ENCODE measurements at places on chromosomes 11 and 22.

GRCh38 chr11:72491001-72491400, 56.7 kb upstream of the CLPB start:
- no peak for DNase-seq

DNA sequence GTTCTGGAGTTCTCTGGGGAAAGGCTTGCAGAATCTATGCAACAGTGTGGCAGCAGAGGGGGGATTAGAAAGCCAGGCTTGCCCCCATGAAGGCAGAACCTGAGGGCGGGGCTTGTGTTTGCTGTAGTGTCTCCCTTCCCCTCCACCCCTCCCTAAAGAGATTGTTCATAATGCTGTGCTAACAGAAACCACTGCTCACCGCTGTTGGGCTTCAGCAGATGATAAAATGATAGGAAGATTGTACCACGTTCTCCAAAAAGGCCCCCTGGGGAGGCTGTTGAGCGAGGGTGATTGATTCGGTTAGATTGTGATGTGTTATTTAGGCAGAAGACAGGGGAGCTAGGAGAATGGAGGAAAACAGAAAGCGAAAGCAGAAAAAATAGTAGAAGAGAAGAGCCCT, 215.2 kb upstream of the NCAM1 start:
- DNase-seq, result no peak

- no peak for DNase-seq
Measured at GRCh38 chr11:60874421-60875365, 7.4 kb downstream of the ZP1 start.

DNA sequence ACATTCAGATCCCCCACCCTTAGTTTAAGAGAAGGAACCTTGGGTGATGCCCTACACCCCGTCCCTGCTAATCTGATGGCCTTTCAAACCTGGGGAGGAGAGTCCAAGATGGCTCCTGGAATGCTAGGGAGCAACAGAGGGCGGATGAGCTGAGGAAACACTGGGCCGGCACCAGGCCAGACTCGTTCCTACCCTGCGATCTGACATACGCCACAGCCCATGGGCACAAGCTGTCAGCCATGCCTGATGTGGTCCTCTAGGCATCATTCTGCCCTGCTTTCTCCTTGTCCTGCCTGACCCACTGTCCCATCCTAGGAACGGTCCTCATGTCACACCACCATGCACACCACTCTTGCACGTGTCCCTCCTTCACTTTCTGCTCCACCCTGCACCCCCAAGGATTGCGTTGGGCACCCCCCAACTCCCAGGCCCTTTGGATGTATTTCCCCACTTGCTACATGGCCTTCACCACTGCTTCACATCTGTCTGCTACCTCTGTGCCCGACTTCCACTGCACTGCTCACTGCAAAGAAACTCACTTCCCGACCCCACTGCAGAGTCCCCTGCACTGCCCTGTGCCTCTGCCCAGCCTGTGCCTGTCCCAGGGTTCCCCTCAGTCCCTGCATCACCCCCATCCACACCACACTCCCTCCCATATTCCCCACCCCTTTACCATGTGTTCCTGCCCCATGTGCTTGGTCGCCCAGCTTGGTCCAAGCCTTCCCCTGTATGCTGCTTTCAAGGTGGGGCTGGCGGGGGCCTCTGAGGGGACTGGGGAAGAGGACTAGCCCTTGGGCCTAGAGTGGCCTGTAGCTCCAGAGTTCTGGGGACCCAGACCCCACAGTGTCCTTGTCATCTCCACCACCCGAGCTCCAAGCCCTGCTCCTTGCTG, 29.2 kb downstream of the USP35 start:
- DNase-seq, result no peak

DNA sequence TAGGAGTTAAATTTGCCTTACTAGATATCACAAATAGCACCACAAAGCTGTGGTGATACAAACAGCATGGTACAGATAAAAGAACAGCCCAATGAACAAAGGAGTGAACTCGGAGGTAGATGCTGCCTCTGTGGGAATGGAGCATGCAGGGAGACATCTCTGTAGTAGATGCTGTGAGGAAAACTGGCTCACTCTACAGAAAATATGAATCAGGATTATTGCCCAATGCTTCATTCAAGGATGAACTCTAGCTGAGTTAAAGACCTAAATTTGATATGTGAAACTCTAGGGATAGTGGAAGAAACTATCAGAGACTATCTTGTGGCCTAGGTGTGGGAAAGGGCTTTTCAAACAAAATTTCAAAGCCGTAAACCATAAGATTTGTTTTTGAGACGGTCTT, 15.3 kb upstream of the CAPN5 start:
- DNase-seq, result no peak

GRCh38 chr11:47917599-47918369, 62.6 kb upstream of the PTPRJ start:
- DNase-seq, result no peak

DNA sequence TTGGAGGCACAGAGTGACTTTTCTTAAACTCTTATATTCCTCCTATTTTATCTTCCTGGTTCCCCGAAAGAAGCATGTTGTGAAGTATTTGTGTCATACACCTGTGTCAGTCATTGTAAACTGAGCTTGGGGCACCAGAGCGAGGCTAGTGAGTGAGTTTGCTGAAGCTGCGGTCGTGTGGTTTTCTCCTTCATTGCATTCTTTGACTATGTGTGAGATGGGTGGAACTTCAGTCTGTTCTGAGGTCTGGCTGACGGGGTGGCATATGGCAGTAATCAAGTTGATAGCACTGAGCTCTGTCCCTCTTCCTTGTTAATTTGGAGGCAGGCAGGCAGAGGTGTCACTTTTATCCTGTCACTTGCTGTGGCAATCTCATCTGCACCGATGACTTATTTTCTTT, 4.2 kb downstream of the VPS26B start:
- no peak for DNase-seq

DNA sequence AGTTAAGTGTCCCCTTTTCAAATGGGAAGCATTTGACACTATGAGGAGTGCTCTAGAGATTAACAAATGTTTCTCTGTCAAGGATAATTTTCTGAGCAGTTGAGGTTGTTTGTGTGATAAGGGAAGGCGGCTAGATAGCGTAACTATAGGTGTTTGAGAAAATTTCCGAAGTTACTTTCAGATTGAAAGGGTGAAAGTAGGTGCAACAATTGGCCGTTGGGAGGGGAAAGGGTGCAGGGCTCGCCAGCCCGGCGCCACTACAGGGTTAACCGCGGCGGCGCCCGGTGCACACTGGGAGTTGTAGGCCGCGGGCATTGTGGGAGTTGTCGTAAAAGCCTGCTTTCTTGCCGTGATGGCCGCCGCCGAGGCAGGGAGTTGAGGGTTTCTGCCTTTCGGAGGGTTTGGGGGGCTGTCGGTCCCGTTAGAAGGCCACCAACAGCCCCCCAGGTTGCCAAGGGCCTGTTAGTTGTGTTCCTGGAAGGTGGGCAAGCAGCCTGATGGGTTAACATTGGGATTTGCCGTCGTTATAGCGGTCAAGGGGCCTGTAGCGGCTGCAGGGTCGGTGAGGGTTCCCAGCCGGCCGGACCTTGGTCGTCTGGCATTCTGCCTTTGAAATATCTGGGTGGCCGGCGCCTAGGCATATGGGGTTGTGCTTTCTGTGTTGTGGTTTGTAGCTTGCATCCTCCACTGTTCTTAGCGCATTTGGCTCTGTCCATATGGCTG, 36.5 kb upstream of the HSD17B12 start:
- DNase-seq, result peak; percentile 70

DNA sequence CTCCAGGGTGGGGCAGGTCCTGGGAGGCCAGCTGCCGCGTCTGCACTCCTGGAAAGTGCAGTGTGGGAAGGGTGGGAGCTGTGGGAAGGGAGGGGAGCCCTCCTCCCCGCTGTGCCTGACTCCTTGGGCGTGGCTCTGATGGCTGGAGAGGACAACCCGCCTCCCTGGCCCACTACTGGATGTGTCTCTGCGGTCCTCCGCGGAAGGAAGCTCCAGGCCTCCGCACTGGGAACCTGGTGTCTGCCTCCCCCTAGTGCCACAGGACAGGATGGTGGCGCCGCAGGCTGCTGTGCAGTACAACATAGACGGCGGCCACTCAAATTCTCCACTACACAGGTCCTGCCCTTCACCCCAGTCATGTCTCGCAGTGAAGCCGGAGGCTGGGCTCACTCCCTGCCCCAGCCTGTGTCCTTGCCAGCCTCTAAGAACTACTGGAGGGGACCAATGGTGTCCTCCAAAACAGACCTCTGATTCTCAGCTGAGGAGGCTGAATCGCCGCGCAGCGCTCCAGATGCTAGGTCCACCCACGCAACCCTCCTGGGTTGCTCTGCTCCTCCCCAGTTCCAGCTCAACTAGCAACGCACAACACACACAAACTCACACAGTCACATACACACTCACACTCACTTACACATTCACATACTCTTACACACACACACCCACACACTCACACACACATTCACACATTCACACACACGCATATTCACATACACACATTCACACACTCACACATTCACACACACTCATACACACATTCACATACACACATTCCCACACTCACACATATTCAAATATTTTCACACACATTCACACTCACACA, 12.4 kb upstream of the DSCAML1 start:
- DNase-seq, result peak; percentile 95

- no peak for DNase-seq
Measured at GRCh38 chr11:72511393-72512047, 77.2 kb upstream of the CLPB start.

GRCh38 chr11:88428959-88429358, 91.4 kb upstream of the CTSC start:
- no peak for DNase-seq

DNA sequence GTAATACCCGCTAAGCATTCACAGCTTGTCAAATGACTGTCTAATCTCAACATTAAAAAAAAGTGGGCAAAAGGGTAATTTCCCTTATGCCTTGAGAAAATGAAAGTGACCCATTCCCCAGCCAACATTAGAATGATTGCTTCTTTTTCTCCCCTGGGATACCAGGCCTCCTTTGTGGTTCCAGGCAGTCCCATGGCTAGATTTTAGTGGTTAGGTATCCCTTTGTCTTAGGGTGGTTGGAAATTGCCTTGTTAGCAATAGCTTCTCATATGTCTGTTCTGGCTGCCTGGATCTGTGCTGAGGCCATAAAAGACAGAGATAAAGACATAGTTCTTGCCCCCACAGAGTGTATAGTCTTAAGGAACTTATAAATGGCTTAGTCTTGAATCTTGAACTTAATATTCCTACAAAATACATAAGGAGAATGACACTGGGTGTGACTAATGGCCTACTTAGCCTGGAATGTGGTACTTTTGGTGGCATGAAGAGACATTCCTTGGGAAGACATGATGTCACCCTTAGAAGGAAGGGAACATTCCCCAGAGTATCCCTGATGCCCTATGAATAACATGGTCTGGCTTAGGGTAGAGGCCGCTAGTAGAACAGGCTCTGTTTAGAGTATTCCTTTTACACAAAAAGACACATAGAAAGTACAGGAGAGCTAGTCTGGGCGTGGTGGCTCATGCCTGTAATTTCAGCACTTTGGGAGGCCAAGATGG, 90.3 kb downstream of the ZBTB16 start:
- no peak for DNase-seq

GRCh38 chr22:48459259-48459658, 1368.4 kb downstream of the BRD1 start:
- DNase-seq, result no peak

DNA sequence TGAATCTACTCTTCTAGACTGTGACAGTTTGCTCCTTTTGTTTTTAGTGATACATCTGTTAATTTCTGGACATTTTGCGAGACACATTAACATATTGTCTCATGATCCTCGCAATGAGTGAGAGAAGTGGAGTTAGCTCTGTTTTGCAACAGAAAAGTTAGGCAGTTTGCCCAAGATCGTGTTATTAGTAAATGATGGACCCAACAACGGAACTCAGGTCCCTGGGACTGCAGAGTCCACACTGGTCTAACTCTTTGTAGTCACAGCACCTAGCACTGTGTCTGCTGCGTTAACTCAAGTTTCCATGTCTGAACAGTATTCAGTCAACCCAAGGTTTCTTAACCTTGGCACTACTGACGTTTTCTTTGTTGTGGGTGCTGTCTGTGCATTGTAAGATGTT, 3.2 kb downstream of the DEPDC7 start:
- no peak for DNase-seq

DNA sequence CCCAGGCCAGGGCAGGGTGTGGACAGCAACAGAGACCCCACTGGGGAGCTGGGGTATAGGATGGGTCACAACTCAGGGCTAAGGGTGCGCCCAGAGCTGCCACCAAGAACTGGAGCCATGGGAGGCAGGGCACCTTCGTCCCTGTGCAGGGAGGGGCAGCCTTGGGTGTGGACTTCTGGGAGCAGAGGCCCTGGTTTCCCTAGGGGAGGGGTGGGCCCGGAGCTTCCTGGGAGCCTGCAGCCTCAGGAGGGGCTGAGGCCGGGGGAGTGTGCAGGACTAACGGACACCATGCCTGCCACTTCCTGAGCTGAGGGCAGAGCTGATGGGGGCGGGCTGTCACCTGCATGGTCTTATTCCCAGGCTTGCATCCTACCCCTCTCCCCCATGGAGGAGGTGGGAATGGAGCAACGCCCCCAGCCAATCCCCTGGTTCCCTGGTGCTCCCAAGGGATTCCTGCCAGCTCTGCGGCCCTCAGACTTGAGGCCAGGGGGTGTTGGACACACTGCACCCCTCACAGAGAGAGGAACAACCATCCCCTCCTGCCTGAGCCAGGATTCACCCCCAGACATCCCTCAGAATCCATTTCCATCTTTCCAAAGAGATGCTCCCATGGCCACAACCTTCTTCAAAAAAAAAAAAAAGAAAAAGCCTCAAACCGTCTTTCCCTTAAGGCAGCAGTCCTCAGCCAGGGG, 225.7 kb downstream of the CTTN start:
- no peak for DNase-seq

- DNase-seq, result no peak
Measured at GRCh38 chr11:7964873-7965272, 374 bp downstream of the NLRP10 start.

GRCh38 chr11:32072872-32073643, 17.8 kb upstream of the RCN1 start:
- DNase-seq, result no peak

GRCh38 chr22:45516923-45517675, 14.4 kb downstream of the FBLN1 start:
- DNase-seq, result no peak

DNA sequence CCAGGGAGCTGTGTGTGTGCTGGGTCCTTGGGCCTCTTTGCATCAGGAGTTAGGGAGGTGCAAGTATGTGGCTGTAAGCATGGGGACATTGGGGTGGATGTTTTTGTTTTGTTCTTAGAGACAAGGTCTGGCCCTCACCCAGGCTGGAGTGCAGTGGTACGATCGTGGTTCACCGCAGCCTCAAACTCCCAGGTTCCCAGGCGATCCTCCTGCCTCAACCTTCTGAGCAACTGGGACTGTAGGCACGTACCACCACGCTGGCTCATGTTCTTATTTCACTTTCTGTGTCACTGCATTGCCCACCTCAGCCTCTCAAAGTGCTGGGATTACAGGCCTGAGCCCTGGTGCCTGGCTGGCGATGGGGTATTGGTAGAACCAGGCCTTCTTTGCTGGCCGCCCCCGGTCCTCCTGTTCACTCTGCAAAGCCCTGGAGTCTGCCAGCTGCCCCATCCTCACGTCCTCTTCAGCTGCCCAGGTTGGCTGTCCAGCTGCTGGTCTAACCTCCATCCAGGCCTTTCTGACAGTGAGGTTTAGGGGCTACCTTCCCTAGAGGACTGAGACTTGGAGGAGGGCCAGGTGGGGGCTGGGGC, 851 bp upstream of the GRAMD4 start:
- DNase-seq, result no peak

Measured in 8988T (cell line).